ENCODE measurements at places on chromosomes 13 and 19.

- no peak for DNase-seq
Observed at GRCh38 chr13:75760131-75761021, 124.2 kb downstream of the LMO7 start.

DNA sequence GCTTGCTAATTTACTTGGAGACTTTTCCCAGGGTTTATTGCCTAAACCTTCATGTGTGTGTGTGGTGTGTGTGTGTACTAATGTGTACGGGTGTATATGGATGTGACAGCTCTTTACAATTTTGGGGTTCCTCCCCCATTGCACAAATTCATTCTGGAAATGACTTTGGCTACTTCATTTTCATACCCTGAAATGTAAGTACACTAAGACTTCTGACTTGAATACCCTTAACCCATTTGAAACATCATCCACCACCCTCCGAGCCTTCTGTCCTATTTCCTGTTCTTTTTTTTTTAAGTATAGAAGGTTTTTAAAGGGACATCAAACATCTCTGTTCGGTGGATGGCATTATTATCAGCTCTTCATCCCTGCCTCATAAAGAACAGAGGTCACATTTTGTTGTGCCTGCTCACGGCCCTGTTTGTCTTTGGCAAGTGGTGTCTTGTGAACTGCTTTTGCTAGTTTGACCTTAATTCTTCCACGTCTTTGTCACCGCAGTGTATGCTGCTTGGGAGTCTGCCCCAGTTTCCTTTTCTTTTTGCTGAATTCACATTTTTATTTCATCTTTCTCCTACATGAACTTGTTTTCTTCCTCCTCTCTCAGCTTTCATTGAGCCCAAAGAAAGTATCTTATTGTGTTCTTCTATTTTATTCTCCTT is 228.3 kb downstream of the FOXO1 start:
- DNase-seq, result no peak

DNA sequence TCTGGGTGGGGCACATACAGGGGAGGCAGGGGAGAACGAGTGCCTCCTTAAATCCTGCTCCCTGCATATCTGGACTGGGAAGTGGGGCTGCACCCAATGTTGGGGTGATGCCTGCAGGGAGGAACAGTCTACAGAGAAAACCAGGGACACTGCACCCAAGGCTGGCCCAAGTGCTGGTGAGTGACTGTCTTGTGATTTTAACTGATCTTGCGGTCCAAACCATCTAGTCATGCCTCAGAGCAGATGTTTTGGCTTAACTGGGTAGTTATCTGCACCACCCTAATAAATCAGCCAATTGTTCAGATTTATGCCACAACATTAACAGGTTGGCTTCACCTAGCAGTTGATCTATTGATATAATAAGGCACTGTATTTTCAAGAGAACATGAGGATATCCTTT is 219.2 kb upstream of the IRS2 start:
- DNase-seq, result no peak

DNA sequence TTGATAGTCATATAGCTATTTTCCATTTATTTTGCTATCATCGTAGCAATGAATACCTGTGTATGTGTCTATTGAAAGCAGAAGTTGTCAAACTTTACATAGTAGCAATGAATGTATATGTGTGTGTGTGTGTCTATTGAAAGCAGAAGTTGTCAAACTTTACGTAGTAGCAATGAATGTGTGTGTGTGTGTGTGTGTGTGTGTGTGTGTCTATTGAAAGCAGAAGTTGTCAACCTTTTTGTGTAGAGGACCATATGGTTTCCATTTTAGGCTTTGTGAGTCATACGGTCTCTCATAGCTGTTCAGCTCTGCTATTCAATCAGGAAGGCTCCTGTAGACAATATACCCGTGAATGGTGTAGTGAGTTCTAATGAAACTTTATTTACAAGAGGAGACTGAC is 20.8 kb downstream of the NLRP4 start:
- DNase-seq, result no peak

DNA sequence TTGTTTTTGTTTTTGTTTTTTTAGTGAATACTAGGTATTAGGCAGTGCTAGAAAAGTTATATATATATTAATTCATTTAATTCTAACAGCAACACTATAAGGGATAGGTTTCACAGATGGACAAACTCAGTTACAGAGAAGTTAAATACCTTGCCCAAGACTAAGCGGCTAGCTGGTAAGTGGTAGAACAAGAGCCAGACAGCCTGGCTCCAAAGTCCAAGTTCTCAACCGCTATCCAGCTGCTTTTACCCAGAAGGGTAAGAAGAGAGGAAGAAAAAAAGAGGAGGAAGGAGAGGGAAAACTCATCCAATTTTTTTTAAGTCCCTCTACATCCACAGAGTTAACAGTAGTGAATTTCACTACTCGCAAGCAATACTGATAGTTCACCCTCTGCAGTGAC is 217.0 kb downstream of the SPRY2 start:
- no peak for DNase-seq

- DNase-seq, result no peak
Observed at GRCh38 chr19:31166206-31166605, 183.0 kb downstream of the TSHZ3 start.

DNA sequence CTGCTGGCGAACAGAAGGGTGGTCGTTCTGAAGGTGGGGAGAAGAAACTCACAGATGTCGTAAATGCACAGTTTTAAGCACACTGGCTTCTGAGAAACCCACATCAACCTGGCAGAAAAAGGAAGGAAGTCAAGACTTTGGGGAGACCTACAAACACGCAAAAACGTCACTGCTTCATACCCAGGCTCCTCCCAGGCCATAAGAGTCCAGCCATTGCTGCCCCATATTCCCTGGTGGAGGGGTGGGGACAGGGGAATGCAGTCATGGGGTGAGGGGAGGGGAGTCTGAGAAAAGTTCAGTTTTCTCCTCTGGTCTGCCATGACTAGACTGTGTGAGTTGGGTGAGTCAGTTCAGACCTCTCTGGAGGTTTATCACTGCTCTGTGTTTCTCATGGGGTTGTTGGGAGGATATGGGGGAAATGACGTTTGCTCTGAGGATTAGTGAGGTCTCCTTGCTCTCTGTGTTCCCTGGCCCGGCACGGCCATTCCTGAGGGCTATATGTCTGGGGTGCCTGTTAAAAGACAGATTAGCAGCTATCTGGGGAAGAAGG is 139.0 kb downstream of the FLT1 start:
- DNase-seq, result no peak

DNA sequence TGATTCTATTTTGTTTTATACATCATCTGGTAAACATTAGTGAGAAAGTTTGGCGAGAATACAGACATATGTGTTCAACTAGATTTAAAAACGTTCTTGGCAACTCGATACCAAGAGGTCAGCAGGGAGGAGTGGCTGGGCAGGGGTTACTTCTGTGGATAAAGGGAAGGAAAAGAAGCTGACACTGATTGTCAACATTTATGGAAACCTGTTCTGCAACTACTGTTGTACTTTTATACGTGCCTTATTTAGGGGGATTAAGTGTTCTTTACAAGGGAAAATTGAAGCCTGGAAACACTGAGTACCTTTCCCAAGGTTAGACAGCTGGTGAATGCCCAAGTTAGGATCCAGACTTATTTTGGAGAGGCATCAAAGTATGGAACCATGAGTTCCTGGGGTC is 65.0 kb downstream of the MTUS2 start:
- no peak for DNase-seq

- DNase-seq, result no peak
Observed at GRCh38 chr13:109355875-109356434, 430.4 kb downstream of the IRS2 start.

GRCh38 chr19:17943274-17944221 is 10.7 kb downstream of the CCDC124 start:
- DNase-seq, result no peak

- no peak for DNase-seq
Observed at GRCh38 chr13:74550039-74550438, 415.8 kb upstream of the KLF12 start.

GRCh38 chr19:30932854-30933253 is 416.4 kb downstream of the TSHZ3 start:
- no peak for DNase-seq

GRCh38 chr19:18373892-18374629 is 11.9 kb upstream of the GDF15 start:
- DNase-seq, result peak; percentile 60

GRCh38 chr13:30135868-30136267 is 171.5 kb downstream of the KATNAL1 start:
- DNase-seq, result no peak

- no peak for DNase-seq
Observed at GRCh38 chr13:42327725-42328124, 55.8 kb downstream of the AKAP11 start.

- DNase-seq, result no peak
Observed at GRCh38 chr13:29509999-29510589, 85.4 kb downstream of the SLC7A1 start.

All from activated gamma-delta T cell treated with Interleukin-2 at 50 U/mL for 16 hours (primary cell).